ENCODE measurements at places on chromosomes 2 and 18. TPM values are rescaled to one million over a fixed set of nuclear protein-coding genes. Genes with fewer than 3 reads are reported as not detected.

ENOSF1 gene
- 57.5 TPM for total RNA-seq

CLEC4F gene
- not detected for total RNA-seq

APOB gene
- total RNA-seq = 0.11 TPM

HOXD8 gene
- total RNA-seq = 15.4 TPM

FBXO36 gene
- 13.7 TPM for total RNA-seq

ABCB11 gene
- total RNA-seq = 0.11 TPM

DNA sequence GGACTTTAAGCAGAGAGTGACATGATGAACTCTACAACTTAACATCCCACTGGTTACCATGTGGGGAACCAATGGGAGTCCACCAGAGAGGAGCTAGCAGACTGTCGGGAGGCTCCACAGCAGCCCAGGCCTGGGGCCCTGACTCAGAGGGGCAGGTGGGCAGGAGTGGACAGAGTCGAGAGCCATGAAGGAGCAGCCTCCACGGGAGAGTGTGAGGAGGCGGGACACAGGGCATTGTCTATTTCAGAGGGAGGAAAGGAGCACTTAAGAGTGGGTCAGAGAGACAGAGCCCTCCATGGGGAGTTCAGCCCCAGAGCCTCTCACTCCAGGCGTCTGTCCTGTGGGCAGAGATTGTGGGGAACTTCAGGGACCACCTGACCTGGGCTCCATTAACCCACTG lies 118.7 kb downstream of the CYP26B1 start:
- H3K36me3 ChIP-seq = no peaks in the 10 kb centered on the region
- H3K4me3 ChIP-seq = no peak overlapping the region
- DNase-seq = no peak
- H3K4me1 ChIP-seq = no peaks in the 10 kb centered on the region

GRCh38 chr18:52937840-52938239 lies 597.8 kb downstream of the DCC start:
- H3K27ac ChIP-seq = no peak overlapping the region
- no peaks in the 10 kb centered on the region for H3K36me3 ChIP-seq
- no peaks in the 10 kb centered on the region for H3K4me1 ChIP-seq
- H3K27me3 ChIP-seq = no peaks in the 10 kb centered on the region
- H3K4me3 ChIP-seq = no peak overlapping the region

- H3K4me1 ChIP-seq = peaks cover 37% of the 10 kb centered on the region
- no peak overlapping the region for H3K27ac ChIP-seq
- H3K27me3 ChIP-seq = no peaks in the 10 kb centered on the region
- H3K36me3 ChIP-seq = no peaks in the 10 kb centered on the region
These were observed 15.4 kb downstream of the HS6ST1 start for GRCh38 chr2:128303095-128303791.

DNA sequence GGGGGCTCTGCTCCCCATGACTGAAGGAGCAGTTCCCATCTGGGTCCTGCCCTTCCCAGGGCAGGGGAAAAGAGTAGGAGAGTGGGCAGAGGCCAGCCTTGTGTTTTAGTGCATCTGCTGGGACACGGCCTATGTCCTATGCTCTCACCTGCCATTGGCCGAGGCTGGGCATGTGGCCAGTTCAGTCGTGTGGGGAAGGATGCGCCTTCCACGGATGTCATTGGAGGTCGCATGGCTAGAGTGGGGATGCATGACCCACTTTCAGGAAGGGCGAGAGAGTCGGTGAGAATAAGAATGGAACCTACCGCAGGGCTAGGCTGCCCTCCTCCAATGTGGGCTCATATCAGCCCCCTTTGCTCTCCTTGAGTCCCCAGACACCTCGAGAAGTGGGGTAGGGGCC lies 70.9 kb upstream of the HAAO start:
- H3K36me3 ChIP-seq = no peaks in the 10 kb centered on the region
- no peak overlapping the region for H3K27ac ChIP-seq
- no peaks in the 10 kb centered on the region for H3K27me3 ChIP-seq
- peaks cover 3% of the 10 kb centered on the region for H3K4me1 ChIP-seq
- H3K4me3 ChIP-seq = no peak overlapping the region
- DNase-seq = no peak

DNA sequence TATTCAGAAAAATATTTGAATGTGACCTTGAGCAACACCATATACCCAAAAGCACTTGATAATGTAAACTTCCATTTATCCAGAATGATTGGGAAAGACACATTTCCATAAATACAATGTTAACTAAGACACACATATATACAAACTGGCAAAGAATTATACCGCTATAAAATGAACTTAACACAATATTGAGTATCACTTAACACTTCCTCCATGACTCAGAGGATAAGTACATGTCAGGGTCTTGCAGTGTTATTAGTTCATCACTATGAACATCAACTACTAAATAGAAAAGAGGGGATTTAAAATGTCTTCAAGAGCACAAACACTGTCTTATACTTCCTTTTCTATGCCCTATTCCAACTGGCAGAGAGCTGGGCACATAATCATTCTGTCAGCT lies 18.6 kb downstream of the WDSUB1 start:
- no peaks in the 10 kb centered on the region for H3K4me1 ChIP-seq
- H3K27me3 ChIP-seq = no peaks in the 10 kb centered on the region
- H3K4me3 ChIP-seq = no peak overlapping the region
- H3K27ac ChIP-seq = no peak overlapping the region
- DNase-seq = no peak
- H3K36me3 ChIP-seq = no peaks in the 10 kb centered on the region

- H3K4me1 ChIP-seq = peaks cover 8% of the 10 kb centered on the region
- H3K36me3 ChIP-seq = no peaks in the 10 kb centered on the region
- no peak overlapping the region for H3K27ac ChIP-seq
These were observed 177.8 kb upstream of the HAAO start for GRCh38 chr2:42970151-42970550.

DNA sequence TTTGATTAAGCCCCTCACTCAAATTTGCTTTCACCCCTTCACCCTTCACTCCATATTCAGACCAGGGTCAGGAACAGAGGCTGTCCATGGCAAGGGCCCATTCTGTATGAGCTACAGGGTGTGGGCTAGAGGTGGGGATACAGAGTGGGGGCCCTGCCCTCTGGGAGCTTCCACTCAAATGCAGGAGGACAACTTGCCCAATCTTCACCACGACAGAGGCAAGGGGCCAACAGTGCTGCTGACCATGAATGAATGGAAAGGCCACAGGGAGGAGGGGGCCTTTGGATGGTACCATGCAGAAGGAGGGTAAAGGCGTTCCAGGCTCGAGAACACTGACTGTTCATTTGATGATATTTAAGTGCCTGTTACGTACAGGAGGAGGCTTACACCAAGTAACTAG lies 22.8 kb downstream of the ADRA2B start:
- H3K4me3 ChIP-seq = no peak overlapping the region
- H3K36me3 ChIP-seq = no peaks in the 10 kb centered on the region

DNA sequence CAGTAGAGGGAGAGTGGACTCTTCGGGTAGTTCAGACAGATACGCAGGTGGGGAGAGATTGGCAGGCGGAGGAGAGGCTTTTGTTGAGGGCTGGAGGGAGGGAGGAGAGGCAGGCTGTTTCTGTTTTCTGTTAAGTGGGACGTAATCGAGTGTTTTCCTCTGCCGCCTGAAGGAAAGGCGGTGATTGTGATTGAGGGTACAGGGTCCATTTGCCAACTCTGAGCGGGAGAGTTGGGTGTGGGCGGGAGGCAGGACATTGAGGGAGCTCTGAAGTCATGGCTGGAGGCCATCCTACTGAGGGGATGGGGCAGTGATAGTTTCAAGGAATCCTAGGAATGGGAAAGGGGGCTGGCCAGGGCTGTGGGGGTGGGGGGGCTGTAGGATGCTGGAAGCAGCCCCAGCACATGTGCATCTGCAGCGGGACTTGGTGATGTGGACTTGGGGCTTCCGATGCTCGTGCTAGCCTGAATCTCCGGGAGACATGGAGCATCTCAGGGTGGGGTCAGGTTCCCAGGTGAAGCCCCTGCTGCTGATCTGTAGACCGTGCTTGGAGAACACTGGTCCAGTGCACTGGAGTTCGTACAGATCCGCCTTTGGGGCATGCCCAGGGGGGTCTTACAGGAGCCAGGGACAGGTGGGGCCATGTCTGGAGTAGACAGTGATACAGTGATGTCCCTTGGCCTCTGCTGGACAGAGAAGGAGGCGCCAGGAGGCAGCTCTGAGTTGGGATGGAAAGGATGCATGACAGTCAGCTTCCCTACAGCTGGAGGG lies 167.5 kb downstream of the AGAP1 start:
- H3K4me1 ChIP-seq = peaks cover 21% of the 10 kb centered on the region
- H3K27ac ChIP-seq = no peak overlapping the region
- H3K27me3 ChIP-seq = no peaks in the 10 kb centered on the region
- H3K4me3 ChIP-seq = no peak overlapping the region
- H3K36me3 ChIP-seq = no peaks in the 10 kb centered on the region

DNA sequence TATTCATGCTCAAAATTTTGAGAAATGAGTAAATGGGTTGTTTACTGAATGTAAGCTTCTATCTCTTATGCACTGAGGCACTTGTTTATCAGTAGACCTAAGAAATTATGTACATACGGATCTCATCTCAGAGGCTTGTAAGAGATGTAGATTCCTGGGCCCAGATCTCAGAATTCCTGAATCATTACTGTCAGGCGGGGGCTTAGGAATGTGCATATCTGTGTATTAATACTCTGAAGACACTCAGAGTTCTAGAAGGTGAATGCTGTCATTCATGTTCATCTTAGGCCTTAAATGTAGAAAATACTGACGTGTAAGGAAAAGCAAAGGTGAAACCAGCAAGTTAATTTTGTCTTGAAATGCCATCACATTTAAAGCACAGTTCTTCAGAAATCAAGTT lies 169.6 kb downstream of the FMNL2 start:
- no peak for DNase-seq
- no peaks in the 10 kb centered on the region for H3K27me3 ChIP-seq
- H3K4me1 ChIP-seq = peaks cover 42% of the 10 kb centered on the region

DNA sequence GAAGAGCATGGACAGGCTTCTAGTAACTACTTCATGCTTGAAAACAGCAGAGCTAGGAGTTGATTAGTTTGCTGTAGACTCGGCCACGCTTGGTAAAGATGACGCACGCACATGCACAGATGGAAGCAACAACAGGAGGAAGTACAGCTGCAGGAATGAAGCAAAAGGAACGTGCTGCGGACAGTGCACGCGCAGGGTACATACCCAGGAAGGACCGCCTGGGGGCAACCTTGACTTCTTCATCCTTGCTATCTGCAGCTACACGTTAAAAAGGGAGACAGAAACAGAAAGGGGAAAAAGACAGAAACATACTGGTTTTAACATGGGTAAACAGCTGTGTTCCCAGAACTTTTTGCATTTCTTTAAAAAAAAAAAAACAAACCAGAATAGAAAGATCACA lies 17.7 kb downstream of the SLC66A2 start:
- no peak for DNase-seq
- no peaks in the 10 kb centered on the region for H3K27me3 ChIP-seq
- no peak overlapping the region for H3K27ac ChIP-seq
- no peak overlapping the region for H3K4me3 ChIP-seq
- H3K4me1 ChIP-seq = peaks cover 41% of the 10 kb centered on the region

All from thyroid gland (tissue), 4 donors.